ENCODE measurements at places on chromosomes 1 and 21.

GRCh38 chr1:245896258-245896657 lies 610.8 kb downstream of the SMYD3 start:
- no peak for DNase-seq

- no peak for DNase-seq
Observed at GRCh38 chr1:207323425-207324225, 2.1 kb downstream of the CD55 start.

- no peak for DNase-seq
Observed at GRCh38 chr21:35007348-35007747, 41.8 kb downstream of the RUNX1 start.

DNA sequence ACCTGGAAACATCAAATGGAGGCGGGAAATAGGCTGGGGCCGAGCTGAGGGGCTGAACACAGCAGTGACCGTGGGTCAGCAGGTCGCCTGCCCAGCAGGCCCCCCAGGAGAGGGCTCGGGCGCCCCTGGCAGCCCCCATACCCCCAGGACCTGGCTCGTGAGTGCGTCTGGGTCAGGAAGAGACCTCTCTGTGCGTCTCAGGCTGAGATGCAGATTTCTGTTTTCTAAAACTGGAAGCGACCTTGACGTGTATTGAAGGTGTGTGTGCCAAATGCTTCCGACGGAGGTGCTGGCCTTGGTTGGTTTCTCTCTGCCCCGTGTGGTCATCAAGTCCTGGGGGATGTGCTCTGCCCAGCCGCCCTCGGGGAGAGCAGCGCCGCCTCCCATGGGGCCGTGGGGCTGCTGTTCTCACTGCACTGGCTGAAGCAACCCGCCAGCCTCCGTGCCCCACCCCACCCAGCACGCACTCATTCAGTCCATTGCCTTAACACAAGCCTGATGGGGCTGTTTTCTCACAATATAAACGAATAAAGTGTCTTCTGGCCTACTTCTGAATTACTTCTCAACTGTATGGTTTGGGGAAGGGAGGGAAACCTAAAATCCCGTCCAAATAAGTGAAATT lies 7.4 kb downstream of the PEX10 start:
- no peak for DNase-seq

GRCh38 chr1:160416369-160416768 lies 16.0 kb downstream of the VANGL2 start:
- DNase-seq = no peak

GRCh38 chr1:234605983-234606783 lies 3.8 kb downstream of the IRF2BP2 start:
- DNase-seq = peak; percentile 76

DNA sequence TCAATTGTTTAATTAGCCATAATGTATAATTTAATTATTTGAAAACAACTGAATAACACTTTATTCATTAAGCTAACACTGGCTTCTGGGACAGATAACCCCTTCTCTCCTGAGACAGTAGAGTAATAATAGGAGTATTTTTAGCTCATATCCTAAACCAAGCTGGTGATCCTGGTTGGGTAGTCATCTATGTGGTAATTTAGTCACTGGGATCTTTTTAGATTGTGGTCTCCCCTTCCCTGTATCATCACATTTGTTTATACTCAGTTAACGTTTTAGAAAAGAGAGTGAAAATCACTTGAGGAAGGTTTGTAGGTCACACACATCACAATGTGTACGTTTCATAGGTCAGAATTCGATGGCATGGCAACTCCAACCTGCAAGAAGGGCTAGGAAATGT lies 1356.6 kb upstream of the ADGRL2 start:
- no peak for DNase-seq

- peak; percentile 48 for DNase-seq
Observed at GRCh38 chr1:33298623-33299277, 22.1 kb downstream of the A3GALT2 start.

- no peak for DNase-seq
Observed at GRCh38 chr1:114082304-114082630, 71.4 kb downstream of the SYT6 start.

- DNase-seq = no peak
Observed at GRCh38 chr1:43934986-43935324, 1.4 kb downstream of the ARTN start.

DNA sequence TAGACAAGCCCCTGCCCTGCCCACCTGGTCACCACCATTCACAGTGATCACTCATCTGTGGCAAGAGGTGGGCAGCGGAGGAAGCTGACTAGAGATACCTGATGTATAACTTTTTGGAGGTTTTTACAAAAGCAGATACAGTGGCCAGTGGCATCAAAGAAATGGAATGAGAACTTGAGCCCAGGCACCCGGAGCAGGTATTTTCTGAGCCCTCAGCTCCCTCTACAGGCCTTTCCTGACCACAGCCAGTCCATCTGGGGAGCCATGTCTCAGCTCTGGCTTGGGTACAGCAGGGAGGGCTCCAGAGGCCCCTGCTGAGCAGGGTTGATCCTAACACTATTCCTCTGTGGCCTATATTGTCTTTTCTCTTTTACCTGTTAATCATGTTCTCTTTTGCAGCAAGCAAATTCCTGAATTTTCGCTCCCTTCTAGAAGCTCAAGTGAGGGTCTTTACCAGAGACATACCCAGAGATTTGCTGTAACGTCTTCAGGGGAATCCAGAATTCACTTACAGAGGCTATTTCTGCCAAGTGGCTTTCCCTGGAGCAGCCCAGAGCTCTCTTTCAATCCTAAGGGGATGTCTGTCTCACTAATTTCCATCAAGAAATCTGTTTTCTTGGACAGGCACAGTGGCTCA lies 27.3 kb downstream of the GPR157 start:
- DNase-seq = no peak

DNA sequence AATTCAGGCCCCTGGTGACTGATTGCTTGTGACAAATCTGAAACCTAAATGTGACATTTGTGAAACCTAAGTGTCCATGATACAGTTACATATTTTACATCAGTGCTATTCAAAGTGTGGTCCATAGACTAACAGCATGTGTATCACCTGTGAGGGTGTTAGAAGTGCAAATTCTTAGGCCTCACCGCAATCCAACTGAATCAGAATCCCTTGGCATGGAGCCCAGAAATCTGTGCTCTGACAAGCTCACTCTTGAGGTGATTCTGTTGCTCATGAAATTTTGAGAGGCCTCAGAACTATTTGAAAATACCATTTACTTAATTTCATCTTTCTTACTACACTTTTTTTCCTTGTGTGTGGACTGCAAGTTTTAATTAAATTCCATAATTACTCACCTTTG lies 587.9 kb downstream of the ADGRL2 start:
- no peak for DNase-seq

DNA sequence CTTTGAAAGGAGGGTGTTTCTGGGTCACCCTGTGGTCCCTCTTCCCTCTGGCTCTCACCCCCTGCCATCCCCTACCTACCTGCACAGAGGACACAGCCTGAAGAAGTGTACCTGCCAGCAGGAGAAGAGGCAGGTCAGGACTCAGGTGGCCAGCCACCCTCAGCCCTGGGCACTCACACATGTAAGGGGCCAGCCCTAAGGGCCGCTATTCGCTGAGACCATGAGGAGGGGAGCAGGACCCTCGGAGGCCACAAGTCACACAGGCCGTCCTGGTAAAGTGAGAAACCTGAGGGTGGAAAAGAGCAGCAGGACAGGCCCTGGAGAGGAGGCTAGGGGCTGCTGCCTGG lies 1.2 kb downstream of the ZNF692 start:
- no peak for DNase-seq

DNA sequence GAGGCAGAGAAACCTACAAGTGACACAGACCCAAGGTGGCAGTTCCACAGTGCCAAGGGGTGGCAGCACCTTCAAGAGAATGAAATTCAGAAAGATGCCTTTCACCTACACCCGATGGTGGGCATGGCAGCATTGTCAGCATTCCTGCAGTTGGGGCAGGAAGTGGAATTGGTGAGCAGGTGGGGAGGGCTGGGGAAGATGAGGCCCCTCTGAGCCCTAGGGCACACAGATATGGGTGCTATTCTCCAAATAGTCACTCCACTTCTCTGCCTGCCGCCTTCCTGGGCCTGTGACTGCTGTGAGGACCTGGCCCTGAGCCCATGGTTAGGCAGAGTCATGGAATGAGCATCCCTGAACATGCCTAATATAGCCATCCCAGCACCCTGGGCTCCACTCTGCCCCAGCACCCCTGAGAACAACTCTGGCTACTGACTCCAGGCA lies 8.3 kb downstream of the SHISA4 start:
- DNase-seq = no peak

GRCh38 chr1:39491146-39491921 lies at the start of gene BMP8A:
BMP8A (plus strand) TSS chr1:39491636; CDS start chr1:39491992, 356 bp downstream.
- peak; percentile 64 for DNase-seq

DNA sequence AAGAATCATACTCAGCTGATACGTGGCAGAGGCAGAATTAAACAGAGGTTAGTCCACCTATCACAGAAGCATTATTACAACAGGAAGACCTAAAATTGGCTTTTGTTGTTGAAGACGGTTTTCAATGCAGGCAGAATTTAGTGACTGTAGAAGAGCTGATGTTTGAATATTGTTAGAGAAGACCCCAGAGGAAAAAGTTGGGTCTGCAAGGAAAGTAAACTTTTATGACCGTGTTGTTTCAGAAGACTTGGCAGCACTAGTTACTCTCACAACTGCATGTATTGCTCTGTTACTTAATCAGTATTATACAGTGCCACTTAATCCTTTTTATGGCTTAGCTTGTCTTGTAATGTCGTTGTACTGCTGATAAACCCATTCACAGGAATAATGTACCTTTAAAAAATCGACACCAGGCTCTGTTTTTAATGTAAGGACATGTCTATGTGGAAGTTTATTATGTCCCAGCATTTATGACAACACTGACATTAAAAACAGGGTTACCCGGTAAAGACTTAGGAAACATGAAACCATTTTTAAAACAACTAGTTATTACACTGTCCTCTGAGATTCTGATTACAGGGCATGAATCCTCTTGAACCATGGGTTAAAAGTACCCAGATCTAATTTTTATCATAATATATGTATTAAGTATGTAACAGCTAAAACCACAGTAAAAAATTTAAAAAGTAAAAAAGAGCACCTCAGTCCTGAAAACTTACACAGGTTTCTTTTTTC lies 235.4 kb downstream of the TTLL7 start:
- no peak for DNase-seq

DNA sequence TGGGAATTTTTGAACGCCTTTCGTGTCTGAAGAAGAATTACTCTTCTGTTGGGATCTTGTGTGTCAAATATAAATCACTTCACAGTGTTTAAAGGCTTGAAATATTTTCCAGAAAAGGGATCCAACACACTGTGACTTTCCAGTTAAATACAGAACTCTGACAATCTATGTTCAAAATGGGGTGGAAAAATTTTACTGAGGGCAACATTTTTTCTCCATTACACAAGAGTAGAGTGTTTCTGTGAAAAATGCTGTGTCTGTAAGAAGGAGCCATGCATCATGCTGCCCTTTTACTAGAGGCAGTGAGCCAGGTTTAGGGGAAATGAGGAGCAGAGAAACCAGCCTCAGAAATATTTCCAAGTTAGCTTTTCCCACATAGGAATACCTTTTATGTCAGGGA lies 86.5 kb downstream of the VPS13D start:
- no peak for DNase-seq

DNA sequence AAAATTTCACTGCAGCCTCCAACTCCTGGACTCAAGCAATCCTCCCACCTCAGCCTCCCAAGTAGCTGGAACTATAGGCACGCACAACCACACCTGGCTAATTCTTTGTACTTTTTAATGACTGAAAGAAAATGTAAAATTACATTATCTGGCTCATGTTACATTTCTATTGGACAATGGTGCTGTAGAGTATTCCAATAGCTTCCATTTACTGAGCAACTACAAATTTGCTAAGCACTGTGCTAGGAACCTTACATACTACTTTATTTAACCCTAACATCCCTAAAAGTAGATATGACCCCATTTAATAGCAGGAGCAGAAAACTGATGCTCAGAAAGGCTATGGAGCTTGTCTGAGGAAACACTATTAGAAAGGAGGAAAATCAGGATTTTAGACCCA lies 19.7 kb downstream of the SDE2 start:
- no peak for DNase-seq

DNA sequence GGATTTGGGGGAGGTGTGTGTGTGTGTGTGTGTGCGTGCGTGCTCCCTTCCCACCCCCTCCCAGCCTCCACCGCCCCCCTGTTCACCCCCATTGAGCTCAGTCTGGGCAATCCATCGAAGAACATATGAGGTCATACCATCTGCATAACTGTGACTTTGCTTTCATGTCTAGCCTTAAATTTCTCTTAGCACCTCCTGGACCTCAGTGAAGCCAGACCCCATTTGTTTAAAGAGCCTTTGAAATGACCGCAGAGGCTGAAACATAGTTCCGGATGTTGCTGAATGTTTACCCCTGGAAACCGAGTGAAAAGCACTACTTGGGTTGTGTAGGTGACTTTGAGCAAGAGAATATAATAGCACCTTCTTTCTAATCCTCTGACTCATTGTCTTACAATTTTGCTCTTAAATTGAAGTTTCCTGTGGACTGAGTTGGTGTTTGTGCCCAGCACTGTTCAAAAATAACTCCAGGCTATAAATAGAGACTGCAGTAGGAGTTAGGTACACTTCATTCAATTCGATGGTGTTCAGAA lies 75.4 kb downstream of the UBE4B start:
- DNase-seq = no peak

GRCh38 chr1:226149806-226150205 lies 36.7 kb downstream of the ACBD3 start:
- DNase-seq = no peak

DNA sequence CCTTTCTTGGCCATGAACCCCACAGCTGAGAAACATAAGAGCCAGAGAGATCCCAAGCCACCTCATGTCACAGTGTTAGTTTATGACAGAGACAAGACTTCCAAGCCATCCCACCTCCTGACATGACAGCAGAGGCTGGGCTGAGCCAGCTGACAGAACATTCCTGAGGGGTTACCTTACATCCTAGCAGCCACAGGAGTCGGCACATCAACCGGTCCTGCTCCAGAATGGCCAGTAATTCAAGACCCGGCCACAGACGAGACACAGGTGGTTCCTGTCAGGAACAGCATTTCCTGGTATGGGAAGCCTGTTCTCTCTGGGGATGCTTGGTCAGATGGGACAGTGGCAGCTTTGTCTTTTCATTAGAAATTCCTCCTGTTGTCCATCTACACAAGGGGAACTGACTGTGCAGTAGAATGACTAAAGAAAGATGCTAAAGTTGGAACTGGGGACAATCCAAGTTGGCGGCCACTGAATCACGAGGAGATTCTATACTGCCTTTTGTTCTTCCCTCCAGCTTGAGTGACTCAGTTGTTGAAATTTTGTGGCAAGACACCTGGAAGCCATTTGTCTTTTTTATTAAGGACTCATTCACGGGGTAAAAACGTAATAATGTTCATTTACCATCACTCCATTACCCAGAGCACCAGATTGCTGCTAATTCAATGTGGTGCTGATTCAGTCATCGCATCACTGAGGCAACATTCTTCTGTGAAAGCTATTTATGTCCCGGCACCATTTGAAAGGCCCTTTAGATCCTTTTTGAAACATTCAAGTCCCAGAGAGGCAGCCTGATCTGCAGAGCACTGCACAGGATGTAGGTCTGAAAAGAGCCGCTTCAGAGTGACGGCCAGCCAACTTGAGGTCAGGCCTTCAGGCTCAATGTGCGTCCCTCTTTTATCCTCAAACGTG lies 37.2 kb upstream of the NPL start:
- DNase-seq = no peak

- no peak for DNase-seq
Observed at GRCh38 chr1:3690282-3691065, 38.2 kb downstream of the TP73 start.

- no peak for DNase-seq
Observed at GRCh38 chr1:111751906-111752575, 3.7 kb upstream of the DDX20 start.
